C1 segment of cervical spinal cord (tissue), 14 donors: ENCODE measurements at places on chromosomes 11 and 22.

DNA sequence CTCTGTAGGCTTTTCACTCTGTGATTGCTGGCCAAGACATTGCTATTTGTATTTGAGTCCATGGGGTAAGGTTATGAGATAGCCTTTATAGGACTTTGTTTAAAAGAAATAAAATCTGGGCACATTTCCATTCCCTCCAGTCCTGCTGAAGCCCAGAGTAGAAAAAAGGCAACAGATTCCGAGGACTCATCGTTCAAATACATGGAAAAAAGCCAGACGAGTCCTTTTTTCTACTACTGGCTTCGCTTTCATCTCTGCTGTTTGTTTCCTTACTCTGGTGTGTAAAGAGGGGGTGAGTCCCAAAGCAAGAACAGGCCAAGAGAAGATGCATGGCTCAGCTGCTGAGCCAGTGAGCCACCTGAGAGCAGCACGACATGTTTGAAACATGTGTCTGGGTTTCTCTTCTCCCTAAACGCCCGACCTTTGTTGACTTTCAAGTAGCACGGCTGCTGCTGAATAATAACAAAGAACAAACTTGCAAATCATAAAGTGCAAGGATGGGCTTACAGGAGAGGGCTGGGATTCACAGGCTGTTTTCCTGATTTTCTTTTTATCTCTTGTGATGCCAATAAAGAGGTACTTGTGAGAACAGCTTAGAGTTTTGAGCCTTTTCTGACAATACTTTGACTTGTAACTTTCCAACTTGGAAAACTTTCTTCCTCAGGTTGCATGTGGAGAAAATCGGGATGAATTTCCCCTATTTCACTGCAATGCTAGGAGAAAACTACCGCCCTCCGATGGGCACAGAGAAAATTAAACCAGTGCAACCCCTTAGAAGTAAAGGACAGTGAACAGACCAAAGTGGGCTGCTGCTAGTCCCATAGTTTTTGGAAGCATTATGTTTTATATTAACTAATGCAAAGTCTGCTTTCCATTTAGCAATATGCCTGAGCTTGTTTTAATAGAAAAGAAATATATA lies 195.2 kb upstream of the RAG2 start:
- DNase-seq: no peak

DNA sequence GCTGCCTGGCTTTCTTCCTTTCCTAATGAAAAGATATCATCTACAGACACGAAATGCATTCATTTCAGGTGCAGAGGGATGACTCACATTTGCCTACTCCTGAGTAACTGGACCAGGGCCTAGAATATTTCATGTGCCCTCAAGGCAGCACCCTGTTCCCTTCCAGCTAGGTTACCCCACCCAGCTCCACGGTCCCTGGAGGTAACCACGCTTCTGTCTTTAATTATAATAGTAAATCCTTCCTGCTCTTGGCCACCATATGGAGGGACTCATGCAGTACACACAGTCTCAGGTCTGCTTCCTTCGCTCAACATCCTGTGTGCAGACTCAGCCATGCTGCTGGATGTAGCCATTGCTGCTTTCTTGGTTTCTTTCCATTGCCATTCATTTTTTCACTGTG lies 22.3 kb downstream of the DHCR7 start:
- no peak for DNase-seq

DNA sequence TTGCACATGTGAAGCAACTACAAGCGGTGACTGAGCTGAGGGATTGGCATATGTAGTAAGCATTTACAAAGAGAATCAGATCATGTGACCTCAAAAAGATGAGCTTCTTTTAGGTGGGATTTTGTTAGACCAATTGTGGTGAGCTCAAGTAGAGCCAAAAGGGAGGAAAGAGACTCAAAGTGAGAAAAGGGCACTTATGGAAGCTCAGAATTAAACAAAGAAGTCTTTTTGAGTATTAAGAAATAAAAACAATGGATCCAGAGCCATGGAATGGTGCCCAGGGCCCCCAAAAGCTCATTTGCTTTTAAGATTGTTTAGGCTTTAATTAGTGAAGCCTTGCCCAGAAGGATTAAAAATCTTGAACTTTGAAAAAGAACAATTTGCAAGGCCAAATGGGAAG lies 246.7 kb upstream of the MPPED2 start:
- no peak for DNase-seq

DNA sequence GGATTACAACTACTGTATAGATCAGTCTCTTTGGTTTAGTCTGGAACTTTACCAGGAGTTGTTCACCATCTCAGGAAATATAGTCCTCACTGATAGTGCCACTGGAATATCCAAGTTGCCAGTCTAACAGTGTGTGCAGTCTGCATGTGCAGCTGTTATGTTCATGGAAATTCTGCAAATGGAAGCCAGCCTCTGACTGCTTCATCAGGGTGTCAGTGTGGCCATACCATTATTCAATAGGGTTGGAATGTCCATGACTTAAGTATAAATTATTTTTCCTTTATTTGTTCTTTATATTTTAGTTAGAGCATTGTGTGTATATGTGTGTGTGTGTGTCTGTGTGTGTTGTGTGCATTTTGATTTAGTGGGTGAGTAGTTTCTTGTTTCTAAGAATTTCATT lies 51.8 kb downstream of the C11orf96 start:
- no peak for DNase-seq
